ENCODE measurements at places on chromosomes 6 and 20.

DNA sequence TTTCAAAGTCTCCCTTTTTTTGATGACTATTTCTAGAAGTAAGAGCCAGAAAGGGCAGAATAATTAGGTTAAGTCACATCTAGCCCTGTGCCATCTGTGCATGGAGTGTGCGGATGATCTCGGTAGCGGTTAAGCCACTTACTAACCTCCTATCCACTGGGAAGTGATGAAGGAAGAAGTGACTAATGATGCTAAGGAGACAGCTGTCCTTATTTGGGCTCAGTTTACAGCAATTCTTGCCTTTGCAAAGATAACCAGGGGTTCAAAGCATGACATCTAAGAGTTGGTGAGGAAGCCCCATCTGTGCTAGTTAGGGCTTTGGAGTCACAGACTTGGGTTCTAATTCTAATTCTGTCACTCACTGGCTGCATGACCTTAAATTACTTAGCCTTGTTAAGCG is 62.4 kb upstream of the RREB1 start:
- no peak for DNase-seq

DNA sequence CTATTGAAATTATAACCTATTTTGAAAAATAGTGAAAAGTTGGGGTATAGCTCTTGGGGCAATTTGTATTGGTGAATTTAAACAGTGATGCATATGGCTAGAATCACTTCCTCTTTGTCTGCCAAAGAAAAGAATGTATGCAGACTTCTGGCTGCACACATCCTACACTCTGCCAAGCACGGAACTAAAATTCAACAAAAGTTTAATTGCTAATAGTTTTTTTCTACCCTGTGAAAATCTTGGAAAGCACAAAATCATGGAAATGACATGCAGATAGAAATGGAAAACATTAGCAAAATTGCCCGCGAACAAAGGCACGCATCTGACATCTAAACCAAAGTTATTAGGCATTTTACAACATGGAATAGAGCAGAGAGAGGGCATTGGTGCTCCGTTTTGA is 106.4 kb upstream of the PDE10A start:
- DNase-seq: no peak

DNA sequence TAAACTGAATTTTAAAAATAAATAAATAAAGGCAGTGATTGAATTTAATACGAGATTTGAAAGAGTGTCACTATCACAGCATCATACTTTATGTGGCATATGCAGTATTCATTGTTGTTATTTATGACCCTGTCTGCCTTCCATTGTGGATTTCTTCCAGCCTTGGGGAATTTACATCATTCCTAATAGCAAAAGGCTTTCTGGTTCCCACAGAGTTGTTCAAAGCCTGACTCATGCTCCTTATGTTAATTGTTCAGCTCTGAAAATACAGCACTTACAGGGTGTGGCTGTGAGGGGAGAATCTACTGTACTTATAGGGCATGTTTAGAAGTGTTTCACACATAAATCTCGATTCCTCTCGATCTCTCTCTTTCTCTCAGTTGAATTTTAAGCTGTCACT is 54.4 kb downstream of the JAG1 start:
- DNase-seq: no peak

DNA sequence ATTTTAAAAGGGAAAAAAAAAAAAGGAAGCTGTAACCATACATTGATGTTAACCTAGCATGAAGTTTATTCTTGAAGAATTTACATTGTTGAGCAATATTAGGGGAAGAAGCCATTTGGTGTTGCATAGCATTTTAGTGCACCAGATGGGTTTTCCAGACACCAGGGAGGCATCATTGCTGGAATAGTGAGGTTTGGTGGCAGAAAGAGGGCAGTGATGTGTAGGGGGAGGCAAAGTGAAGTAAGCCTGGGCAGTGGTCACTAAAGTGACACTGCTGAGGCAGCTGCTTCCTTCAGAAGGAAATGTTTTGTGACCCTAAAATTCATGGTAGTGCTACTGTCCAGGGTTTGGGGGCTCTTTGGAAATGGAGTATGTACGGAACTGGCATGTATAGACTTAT is 2.6 kb downstream of the TOMM6 start:
- DNase-seq: no peak

DNA sequence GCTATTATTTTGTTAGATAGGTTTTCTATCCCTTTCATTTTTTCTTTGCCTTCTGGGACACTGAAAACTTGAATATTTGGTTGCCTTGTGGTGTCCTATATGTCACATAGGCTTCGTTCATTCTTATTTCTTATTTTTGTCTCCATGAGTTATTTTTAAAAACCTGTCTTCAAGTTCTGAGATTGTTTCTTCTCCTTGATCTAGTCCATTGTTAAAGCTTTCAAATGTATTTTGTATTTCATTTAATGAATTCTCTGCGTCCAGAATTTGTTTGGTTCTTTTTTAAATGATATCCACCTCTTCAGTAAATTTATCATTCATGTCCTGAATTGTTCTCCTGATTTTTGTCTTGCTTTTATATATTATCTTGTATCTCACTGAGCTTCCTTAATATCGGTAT is 243.2 kb upstream of the BMP2 start:
- no peak for DNase-seq

DNA sequence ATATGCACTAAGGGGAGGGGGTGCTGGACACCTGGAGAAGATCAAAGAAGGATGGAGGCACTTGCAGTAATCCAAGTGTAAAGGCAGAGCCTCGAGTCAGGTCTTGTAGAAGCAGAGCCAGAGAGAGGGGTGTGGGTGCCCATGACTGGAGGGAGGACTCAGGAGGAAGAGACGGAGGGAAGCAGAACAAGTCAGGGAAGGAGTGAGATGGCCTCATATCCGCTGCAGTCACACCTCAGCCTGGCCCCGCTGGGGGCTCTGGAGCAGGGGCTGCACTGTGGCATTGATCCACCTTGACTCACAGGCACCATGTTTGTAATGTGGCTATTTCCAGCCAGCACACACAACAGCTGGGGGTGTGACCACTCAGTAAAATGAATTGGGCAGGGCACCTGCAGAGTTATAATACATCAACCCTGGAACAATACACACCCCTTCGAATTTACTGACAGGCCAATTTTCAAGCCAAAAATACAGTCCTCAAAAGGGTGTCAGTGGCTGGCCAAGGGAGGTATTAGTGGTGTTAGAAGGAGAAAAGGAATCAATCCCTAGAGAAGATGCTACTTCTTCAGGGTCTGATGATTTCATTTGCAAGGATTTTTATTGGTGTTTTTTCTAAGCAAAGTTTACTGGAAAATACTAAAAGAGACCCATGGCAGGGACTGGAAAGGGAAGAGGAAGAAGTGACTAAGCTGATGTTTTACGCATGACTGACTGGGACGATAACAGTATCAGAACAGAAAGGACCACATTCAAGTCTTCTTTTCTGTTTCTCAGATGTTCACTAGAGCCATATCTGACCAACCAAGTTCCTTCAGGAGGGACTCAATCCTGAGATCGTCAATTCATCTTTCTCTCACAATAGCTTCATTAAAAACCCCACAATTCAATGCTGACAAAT is 18.9 kb upstream of the NXT1 start:
- no peak for DNase-seq

GRCh38 chr6:2454180-2454579 is 208.8 kb upstream of the GMDS start:
- DNase-seq: no peak

DNA sequence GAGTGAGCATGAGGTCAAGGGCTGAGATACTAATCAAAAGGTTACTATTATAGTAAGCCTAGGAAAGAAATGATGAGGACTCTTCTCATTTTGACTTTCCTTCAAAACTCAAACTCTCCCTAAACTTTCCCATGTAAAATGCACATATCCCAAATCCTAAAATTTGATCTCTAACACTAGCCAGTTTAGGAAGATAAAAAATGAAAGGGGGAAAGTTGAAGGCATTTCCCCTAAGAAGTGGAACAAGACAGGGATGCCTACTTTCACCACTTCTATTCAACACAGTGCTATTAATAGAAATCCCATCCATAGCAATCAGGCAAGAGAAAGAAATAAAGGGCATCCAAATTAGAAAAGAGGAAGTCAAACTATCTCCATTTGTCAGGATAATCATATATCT is 2.9 kb upstream of the CALHM5 start:
- DNase-seq: no peak

- no peak for DNase-seq
These were observed 40.0 kb upstream of the APCDD1L start for GRCh38 chr20:58555078-58555765.

GRCh38 chr6:20479060-20479459 is 55.2 kb upstream of the CDKAL1 start:
- DNase-seq: no peak

DNA sequence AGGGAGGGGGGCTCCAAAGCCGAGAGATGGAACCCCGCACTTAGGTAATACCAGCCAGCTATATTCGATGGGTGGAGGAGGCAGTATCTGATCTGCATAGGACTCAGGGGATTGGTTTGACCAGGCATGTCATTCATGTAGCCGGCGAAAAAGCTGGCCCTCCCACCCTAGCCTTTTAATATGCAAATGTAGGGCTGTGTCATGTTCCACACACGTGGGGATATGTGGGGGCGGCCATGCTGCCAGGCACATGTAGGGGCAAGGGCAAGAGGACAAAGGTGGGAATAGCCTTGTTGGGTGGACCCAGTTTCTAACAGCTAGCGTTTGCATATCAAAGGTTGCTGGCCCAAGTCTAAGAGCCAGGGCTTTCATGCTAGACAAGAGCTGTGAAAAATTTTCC is 39.1 kb upstream of the DDR1 start:
- no peak for DNase-seq

- no peak for DNase-seq
These were observed 141.3 kb upstream of the CARMIL1 start for GRCh38 chr6:25137916-25138232.

DNA sequence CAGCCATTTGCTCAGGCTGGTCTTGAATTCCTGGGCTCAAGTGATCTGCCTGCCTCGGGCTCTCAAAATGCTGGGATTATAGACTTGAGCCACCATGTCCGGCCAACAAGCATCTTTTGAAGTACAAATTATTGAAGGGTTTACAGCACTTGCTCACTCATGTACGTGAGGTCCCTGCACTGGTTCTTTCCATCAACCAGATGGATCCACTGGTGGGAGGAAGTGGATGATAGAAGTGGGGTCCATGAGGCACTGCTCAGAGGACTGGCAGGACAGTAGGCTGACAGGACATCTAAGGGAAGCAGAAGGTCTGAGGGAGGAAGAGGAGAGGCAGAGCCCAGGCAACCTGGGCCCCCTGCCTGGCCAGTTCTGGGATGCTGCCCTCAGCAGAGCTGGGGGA is 109.2 kb upstream of the NXT1 start:
- no peak for DNase-seq

GRCh38 chr6:70280400-70280853 is 22.5 kb downstream of the COL9A1 start:
- DNase-seq: no peak

DNA sequence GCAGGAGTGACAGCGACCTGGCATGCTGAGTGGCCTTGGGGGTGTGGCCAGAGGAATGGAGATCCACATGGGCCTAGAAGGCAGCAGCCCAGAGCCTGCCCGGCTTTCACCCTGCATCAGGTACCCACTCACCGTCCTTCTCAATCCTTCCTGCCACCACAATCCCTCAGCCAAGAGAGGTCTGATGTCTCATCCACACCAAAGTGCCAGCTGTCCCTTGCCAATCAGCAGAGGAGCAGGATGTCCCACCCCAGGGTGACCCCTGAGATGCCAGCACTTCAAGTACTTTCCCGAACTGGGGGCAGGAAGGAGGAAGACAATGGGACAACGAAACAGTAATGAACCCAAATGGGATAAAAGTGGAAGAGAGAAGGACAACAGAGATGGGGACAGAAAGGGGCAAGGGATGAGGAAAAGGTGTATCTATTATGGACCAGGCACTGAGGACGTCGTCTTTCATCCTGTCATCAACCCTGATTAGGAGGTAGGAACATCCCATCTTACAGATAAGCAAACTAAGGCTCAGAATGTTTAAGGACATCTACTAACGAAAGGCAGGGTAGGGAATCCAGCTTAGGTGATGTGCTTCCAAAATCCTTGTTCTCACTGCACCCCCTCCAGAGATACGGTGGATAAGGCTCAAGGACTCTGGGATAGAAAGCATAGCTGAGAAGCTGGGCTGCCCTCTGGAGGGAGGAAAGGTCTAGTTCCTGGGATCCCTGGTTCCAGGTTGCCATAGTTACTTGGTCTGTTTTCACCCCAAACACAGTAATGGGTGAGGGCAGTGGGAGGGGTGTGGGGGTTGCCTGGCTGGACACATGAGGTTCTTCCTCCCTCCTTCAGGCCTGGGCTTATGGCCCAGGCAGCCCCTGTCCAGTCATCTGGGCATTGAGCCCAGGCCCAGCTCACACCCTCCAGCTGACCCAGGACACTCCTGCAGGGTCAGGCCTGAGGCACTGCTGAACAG is 4.5 kb upstream of the TNXB start:
- no peak for DNase-seq

- DNase-seq: peak; percentile 69
These were observed 37.8 kb downstream of the DUSP22 start for GRCh38 chr6:329888-330691.

DNA sequence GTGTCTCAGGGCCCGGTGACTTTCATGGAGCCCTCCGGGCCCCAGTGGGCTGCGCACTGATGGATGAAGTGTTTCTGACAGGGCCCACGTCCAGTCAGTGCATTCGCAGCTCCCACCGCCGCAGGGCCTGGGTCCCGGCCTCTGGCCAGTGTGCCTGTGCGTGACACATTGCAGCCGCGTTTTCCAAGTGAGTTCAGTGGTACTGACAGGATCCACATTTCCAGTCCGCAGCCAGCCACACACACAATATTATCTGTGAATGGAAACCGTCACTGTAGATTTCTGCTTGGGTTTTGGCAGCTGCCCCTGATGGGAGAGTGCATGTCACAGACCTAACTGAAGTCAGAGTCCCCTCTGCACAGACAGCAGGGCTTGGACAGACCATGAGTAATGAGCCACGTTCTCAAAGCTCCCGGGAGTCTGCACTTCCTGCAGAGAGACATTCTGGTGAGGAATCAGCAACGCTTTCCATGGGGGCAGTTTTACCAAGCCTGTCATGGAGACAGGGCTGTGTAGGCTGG is 171.4 kb downstream of the MYLK4 start:
- peak; percentile 24 for DNase-seq

GRCh38 chr6:132733814-132734213 is 20.0 kb upstream of the VNN1 start:
- DNase-seq: peak; percentile 50

- no peak for DNase-seq
These were observed 170.8 kb upstream of the PHACTR1 start for GRCh38 chr6:12545619-12546409.

- no peak for DNase-seq
These were observed 30.1 kb downstream of the TOX2 start for GRCh38 chr20:43944653-43945235.
